ENCODE measurements at places on chromosomes 3 and 15. TPM values are rescaled to one million over a fixed set of nuclear protein-coding genes. Genes with fewer than 3 reads are reported as not detected.

The AMT gene
- 33.4 TPM for total RNA-seq

The GOLGA8S gene
- 0.50 TPM for total RNA-seq

The FOXP1 gene
- 183 TPM for total RNA-seq

DNA sequence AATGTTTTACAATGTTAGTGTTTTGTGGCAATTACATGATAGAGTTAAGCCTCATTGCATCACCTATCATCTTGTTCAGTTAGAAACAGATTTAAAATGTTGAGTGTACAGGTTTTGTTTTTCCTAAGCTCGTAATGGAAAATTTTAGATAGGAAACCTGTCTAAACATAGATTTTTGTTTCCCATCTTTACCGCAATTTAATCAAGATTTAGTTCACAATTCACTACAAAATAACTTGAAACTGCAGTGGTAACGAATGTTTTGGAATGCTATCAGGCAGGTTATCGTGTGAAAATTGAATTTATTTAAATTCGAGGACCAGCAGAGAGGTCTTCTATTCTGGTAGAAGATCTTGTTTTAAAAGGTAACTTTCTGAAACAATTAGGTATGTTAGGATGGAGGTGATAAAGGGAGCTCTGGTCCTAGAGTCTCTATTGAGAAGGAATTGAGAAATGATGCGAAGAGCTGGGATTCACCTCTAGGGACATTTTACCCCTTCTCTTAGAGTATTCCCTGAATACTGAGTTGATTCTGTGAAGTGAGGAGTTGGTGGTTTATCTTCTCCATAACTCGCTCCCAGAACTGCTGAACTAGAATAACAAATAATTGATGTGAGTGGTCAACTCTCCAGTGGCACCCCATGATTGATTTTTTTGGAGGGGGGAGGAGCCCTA is 1.4 kb downstream of the DOCK3 start:
- H3K36me3 ChIP-seq: no peaks in the 10 kb centered on the region
- H3K27me3 ChIP-seq: peaks cover 68% of the 10 kb centered on the region
- peaks cover 26% of the 10 kb centered on the region for H3K4me1 ChIP-seq

DNA sequence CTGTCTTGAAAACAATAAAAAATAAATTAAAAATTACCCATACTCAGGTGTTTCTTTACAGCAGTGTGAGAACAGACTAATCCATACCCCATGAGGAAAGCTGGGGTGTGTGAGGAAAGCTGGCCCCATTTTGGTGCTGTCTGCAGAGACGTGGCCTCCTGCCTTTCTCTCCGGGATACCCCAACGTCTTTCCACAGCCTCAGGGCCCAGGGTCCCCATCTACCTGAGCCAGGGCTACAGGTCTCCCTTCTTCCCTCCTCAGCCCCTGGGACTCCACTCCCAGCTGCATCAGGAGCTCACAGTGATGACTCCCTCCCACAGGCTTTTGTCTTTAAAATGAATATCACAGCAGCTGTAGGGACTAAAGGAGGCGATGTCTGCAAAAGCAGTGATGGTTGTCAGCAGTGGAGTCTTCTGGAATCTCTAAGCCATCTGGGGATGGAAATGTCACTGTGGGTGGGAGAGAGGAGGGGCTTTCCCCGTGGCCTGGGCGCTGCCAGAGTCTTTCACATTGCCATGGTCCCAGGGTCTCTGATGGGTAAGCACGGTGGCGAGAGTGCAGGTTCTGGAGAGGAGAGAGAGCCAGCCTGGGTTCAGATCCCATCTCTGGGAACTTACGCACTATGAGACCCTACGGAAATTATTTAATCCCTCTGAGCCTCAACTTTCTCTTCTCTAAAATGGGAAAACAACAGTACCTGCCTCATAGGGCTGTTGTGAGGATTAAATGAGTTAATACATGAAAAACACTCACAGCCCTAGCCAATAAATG is 259.3 kb downstream of the PLCL2 start:
- H3K36me3 ChIP-seq: no peaks in the 10 kb centered on the region
- DNase-seq: no peak
- H3K4me1 ChIP-seq: no peaks in the 10 kb centered on the region
- H3K27ac ChIP-seq: no peak overlapping the region
- peaks cover 6% of the 10 kb centered on the region for H3K27me3 ChIP-seq
- H3K4me3 ChIP-seq: no peak overlapping the region

DNA sequence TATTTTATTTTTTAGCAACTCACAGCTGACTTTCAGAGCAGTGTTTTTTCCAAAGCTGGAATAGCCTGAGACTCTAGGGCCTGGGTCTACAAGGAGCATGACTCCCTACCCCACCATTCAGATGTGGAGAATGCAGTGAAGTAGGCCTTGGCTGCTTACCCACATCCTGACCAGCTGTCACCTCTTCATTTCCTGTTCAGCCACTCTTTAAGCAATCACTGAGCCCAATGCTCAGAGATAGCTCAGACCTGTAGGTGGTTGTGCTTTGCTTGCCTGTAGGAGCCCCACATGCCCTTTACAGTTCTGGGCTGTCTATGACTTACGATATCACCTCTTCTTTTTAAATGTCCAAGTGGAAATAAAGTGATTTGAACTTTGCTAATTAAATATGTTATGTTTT is 148.1 kb downstream of the NEK11 start:
- no peaks in the 10 kb centered on the region for H3K4me1 ChIP-seq
- H3K27me3 ChIP-seq: no peaks in the 10 kb centered on the region
- DNase-seq: no peak
- no peak overlapping the region for H3K27ac ChIP-seq
- H3K36me3 ChIP-seq: no peaks in the 10 kb centered on the region

DNA sequence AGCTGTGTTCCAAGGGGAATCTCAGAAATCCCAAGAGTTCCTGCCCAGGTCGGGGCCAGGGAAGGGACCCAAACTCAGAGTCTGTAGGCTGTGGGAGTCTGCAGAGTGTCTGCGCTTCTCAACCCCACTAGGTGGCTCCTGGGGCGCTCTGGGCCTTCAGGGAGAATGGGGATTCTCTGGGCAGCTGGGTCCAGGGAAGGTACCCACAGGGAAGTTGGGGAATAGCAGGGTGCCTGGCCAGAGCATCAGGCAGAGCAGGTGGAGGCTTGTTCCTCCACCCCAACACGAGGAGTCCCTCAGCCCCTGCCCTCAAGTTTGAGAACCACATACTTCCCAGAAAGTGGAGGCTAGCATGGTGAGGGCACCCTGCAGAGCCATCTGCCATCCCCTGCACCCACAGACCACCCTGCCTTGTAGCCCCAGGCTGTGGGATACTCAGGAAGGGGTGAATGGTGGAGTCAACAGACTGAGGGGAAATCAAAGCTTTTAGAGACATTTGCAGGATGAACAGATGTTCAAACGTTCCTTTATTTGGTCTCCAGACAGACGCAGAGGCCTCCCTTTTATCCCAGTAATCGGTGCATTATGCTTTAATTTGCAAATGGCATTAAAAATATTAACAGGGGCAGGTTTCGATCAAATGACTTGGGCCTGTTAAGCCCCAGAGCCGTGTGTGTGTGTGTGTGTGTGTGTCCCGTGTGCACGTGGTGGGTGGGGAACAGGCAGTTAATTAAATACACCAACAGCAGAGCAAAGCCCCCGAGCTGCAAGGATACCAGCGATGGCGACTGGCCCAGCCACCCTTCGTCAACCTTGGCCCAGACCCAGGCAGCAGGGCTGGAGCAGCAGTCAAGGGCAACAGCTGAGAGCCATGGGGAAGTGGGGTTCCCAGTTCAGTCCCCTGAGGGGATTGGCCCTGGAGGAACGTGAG is 57.7 kb downstream of the DNAJB8 start:
- peaks cover 3% of the 10 kb centered on the region for H3K36me3 ChIP-seq
- no peaks in the 10 kb centered on the region for H3K27me3 ChIP-seq
- H3K4me1 ChIP-seq: peaks cover 41% of the 10 kb centered on the region
- peak overlapping the region; percentile 16 for H3K27ac ChIP-seq

DNA sequence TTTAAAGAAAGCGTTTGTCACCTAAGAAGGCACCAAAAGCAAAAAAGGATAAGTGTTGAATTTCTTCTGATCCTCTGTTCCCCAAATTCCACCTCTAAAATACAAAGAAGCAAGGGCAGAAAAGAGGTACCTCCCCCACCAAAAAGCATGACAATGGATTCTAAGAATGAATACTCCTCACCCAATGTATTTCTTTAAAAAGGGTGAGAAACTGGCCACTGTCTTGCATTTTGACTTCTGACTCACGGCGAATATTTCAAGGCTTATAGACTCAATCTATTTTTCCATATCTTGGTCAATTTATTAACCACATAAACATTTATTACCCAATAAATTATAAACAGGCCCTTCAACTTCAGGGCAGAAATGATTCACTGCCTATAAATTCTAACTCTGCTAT is 131.1 kb downstream of the NR1I2 start:
- H3K36me3 ChIP-seq: peaks cover 35% of the 10 kb centered on the region
- DNase-seq: no peak
- no peak overlapping the region for H3K4me3 ChIP-seq
- H3K27ac ChIP-seq: peak overlapping the region; percentile 37

- no peaks in the 10 kb centered on the region for H3K36me3 ChIP-seq
- H3K4me1 ChIP-seq: peaks cover 57% of the 10 kb centered on the region
- H3K27me3 ChIP-seq: peaks cover 87% of the 10 kb centered on the region
- peak overlapping the region; percentile 83 for H3K4me3 ChIP-seq
These were observed 1.2 kb downstream of the MECOM start for GRCh38 chr3:169662132-169662842.

The CTXN2 gene
- total RNA-seq: 0.25 TPM

DNA sequence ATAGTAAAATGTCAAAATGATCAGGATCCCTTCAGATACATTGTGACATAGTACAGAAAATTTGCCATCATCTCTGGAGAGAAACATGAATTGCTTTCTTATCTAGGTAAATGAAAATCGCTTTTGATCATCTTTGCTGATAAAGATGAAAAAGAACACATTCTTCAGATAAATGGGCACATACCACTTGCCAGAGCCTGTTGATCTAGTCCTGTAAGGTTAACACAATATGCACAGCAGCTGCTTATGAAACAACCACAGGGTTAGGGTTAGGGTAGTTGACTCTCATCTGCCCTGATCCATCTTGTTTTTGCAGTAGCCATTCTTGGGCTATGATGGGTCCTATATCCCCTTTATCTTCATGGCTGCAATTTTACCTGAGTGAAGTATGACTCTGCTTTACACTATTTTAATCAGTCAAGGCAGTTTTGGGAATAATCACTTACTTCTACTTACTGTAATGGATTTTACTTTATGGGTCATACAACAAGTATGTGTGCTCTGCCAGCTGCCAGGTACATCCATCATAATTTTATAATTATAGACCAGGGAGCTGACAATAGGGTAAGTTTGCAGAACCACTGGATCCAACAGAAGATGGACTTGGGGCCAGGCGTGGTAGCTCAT is 12.6 kb upstream of the SPINK8 start:
- no peak for DNase-seq
- H3K4me3 ChIP-seq: no peak overlapping the region
- peaks cover 10% of the 10 kb centered on the region for H3K4me1 ChIP-seq
- no peaks in the 10 kb centered on the region for H3K27me3 ChIP-seq
- no peaks in the 10 kb centered on the region for H3K36me3 ChIP-seq

GRCh38 chr3:11642431-11643191 is 1.1 kb downstream of the VGLL4 start:
- no peaks in the 10 kb centered on the region for H3K36me3 ChIP-seq
- peaks cover 44% of the 10 kb centered on the region for H3K4me1 ChIP-seq
- peak; percentile 26 for DNase-seq
- no peaks in the 10 kb centered on the region for H3K27me3 ChIP-seq
- peak overlapping the region; percentile 98 for H3K27ac ChIP-seq
- H3K4me3 ChIP-seq: peak overlapping the region; percentile 98

DNA sequence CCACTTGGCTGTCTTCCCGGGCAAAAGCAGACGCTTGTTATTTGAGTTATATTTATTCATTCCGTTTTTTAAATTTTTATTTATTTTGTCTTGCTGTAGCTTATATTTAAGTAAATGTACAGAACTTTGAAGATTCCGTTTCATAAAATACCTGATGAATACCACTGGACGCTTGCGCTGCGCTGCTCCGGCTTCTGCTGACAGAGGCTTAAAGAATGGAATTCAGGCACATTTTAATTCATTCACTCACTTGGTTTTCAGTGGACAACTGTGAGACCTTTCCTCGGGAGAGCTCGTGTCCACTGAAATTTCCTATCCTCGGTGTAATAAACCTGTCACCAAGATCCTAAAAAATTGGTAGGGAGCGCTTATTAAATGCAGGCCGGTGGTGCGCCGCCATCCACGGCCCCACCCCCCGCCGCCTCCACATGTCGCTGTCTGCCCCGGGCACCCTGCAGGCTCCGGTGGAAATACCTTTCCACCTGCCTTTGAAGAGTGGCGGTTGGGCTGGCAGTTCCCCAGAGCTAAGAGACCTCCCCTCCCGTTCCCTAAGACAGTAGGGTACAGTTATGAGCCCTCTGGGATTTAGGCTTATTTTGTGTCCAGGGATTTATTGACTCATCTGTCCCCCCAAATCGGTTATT is 62.5 kb upstream of the UBE2E1 start:
- peak overlapping the region; percentile 29 for H3K4me3 ChIP-seq
- H3K36me3 ChIP-seq: no peaks in the 10 kb centered on the region
- no peak for DNase-seq
- H3K27ac ChIP-seq: no peak overlapping the region
- H3K4me1 ChIP-seq: peaks cover 34% of the 10 kb centered on the region

GRCh38 chr3:133295944-133296917 is 103.6 kb upstream of the BFSP2 start:
- DNase-seq: no peak
- no peak overlapping the region for H3K4me3 ChIP-seq

The SCG5 gene
- total RNA-seq: 55.4 TPM

The TPRG1 gene
- 2.4 TPM for total RNA-seq

The GP5 gene
- total RNA-seq: 0.11 TPM

DNA sequence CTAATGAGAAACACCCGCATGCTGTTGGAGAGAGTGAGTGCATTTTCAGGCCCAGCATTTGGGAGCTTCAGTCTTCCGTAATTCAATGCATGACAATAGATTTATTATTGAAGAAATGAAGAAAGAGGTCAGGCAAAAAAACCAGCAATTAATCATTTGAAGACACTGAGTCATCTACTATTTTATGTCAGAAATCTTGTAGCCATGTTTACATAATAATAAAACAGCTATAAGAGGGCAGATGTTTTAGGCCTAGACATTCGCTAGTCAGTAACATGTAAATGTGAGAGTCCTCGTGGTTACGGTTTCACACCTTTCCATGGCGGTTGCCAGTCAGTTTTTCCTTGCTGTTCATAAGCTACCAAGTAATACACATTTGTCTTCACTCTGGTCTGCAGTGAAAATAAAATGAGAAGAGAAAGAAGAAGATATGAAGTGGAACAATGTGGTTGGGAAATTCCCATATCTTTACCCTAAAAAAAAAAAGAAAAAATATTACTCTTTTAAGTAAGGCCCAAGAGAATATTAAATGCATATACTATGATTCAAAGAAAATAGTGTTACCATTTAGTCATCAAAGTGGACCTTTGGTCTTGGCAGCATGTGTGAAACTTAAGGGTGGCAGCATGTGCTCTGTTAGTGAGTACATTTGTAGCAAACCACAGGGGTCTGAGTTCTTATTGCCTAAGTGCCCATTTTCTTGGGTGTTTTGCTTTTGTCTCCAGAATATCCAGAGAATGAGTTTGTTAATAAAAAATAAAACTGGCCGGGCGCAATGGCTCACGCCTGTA is 140.5 kb upstream of the TBL1XR1 start:
- H3K4me1 ChIP-seq: peaks cover 38% of the 10 kb centered on the region
- no peaks in the 10 kb centered on the region for H3K27me3 ChIP-seq
- H3K36me3 ChIP-seq: no peaks in the 10 kb centered on the region
- DNase-seq: no peak
- peak overlapping the region; percentile 61 for H3K27ac ChIP-seq

The SLC12A1 gene
- 0.14 TPM for total RNA-seq

The LRRC31 gene
- not detected for total RNA-seq

The RHOV gene
- total RNA-seq: 3.4 TPM

Data from mesothelial cell of epicardium (in vitro differentiated cells).